ENCODE measurements at places on chromosomes 11 and 22. TPM values are rescaled to one million over a fixed set of nuclear protein-coding genes. Genes with fewer than 3 reads are reported as not detected.
A peak's percentile ranks its signal among the peaks of the same experiment; 100 is the strongest.

- DNase-seq: no peak
Measured at GRCh38 chr22:30806391-30806861, 111.8 kb downstream of the OSBP2 start.

GRCh38 chr22:23204541-23205157 is 24.3 kb downstream of the BCR start:
- DNase-seq: no peak

GRCh38 chr22:35462498-35463230 is 62.7 kb downstream of the MCM5 start:
- no peak for DNase-seq

DNA sequence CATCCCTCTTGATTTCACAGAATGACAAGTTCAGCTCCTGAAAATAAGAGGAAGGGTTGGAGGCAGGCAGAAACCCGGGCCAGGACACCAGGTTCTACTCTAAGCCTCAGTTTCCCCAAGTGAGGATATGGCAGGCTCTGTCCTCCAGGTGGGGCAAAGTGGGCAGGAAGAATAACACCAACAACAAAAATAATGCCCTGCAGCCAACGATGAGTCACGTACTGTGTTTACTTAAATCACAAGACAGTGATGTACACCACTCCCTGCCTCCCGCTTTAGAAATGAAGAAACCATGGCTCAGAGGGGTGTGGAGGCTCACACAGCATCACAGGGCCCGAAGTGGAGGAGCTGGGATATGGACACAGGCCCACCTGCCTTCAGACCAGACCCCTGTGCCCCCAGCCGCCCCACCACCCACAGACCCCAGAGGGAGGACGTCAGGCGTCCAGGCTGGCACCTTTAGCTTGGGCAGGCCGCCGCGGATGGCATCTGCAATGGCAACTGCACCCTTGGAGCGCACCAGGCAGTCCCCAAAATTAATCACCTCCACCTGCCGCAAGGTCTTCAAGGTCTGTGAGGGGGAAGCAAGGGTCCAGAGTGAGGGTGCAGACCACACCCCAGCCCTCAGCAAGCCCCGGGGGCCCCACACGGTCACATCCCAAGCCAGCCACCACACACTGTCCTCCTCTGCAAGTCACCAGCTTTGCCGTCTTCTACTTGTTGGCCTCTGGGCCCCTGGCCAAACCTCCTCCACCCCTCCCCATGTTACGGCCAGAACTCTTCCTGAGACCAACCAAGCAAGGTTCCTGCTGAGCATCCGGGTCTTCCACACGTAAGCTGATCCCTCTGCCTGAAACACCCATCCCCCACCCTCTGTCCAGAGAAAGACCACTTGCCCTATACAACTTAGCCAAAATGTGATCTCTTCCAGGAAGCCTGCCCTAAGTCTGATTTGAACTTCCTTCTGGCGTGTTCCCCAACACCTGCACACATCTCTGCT is 15.8 kb upstream of the CHADL start:
- DNase-seq: no peak

DNA sequence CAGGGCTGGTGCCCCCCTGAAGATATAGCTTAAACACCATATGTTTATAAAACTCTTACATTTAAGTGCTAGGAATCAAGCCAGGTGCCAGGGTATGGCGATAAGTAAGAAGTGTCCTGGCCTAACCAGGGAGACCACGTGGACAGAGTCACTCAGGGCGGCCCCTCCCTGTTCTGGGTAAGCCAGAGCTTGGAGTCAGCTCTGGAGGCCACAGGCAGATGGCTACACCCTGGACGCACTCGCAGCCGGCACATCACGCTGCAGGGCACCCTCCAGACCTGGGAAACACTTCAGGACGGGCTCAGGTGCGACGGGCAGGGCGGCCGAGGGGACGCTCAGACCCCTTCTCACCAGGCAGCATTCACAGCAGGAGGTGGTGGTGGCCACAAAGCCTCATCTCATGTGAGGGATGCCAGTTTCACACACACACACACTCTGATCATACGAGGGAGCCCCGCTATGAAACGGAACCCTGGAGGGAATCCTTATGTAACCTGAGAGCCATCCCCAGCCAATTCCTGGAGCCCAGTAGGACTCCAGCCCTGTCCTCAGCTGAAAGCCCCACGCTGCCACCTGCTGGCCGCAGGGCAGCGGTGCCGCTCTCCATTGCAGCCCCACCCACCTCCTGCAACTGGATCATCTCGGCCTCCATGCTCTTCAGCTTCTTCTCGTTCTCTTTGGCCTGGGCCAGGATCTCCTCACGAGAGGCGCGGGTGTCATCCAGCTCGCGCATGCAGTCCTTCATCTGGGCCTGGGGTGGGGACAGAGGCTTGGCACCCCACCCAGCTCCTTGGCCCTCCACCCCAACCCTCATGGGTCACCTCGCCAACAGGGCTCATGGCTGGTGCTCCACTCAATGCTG is 33.4 kb downstream of the APOL1 start:
- DNase-seq: peak; percentile 94

- no peak for DNase-seq
Measured at GRCh38 chr11:104060820-104061219, 24.4 kb downstream of the DDI1 start.

DNA sequence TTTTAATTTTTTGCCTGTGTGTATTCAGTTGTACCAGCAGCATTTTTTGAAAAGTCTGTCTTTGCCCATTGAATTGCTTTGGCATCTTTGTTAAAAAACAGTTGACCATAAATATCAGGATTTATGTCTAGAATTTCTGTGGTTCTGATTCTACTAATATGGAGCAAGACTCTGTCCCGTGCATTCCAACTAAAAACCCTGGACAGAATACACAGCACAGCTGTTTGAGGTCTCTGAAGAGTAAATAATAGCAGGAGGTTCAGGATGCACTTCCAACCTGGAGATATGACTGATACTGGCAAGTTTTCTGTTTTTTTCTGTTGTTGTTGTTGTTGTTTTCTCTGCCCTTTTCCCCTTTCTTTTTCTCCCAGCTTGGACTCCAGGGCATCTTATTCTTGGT is 141.9 kb downstream of the TMEM135 start:
- DNase-seq: no peak

Gene PPP6R3
- total RNA-seq: 87.8 TPM

Gene F2
- total RNA-seq: 0.19 TPM
